Endothelial cell of coronary artery (primary cell): ENCODE measurements at places on chromosomes 7 and 10. TPM values are rescaled to one million over a fixed set of nuclear protein-coding genes. Genes with fewer than 3 reads are reported as not detected.

Gene PAPOLB
- under 0.01 and 0.09 TPM in 2 replicates for total RNA-seq

Gene ZNF485
- total RNA-seq: 1.3 and 2.6 TPM in 2 replicates

Gene SKIDA1
- total RNA-seq: 0.19 and 0.36 TPM in 2 replicates

Gene PNLIPRP2
- not detected in 2 replicates for total RNA-seq

Gene HOXA11
- total RNA-seq: 0.09 and 0.47 TPM in 2 replicates

Gene SUGCT
- 3.1 and 3.4 TPM in 2 replicates for total RNA-seq

Gene TBX20
- 1.3 and 3.2 TPM in 2 replicates for total RNA-seq

Gene PTPN20
- 0.19 TPM in 1 of 2 replicates, not detected in the other for total RNA-seq

Gene SPDYE1
- not detected in 2 replicates for total RNA-seq

Gene RTKN2
- 0.09 and 0.63 TPM in 2 replicates for total RNA-seq

Gene TAC1
- not detected in 2 replicates for total RNA-seq

Gene TMEM178B
- 0.75 TPM in 1 of 2 replicates, not detected in the other for total RNA-seq

Gene PIK3CG
- total RNA-seq: 6.4 and 7.2 TPM in 2 replicates

Gene OR2A5
- not detected in 2 replicates for total RNA-seq

Gene DDC
- not detected in 2 replicates for total RNA-seq

Gene PKD2L1
- total RNA-seq: not detected in 2 replicates

Gene TSPAN15
- total RNA-seq: 48.3 and 70.5 TPM in 2 replicates

Gene NOS3
- total RNA-seq: 33.9 and 54.8 TPM in 2 replicates

Gene MRC1
- total RNA-seq: 1.9 and 8.8 TPM in 2 replicates

Gene RET
- total RNA-seq: 0.09 TPM in 2 replicates

Gene EN2
- total RNA-seq: 0.09 TPM in 1 of 2 replicates, not detected in the other

Gene NUTM2A
- total RNA-seq: 0.19 and 0.27 TPM in 2 replicates

Gene RBM20
- 0.09 and 0.27 TPM in 2 replicates for total RNA-seq

Gene MYH16
- total RNA-seq: 0.38 and 0.72 TPM in 2 replicates

Gene PARD3
- total RNA-seq: 32.9 and 42.6 TPM in 2 replicates

Gene CCDC146
- 1.1 and 1.4 TPM in 2 replicates for total RNA-seq

Gene AKR1C4
- not detected in 2 replicates for total RNA-seq

Gene TCF7L2
- total RNA-seq: 2.8 and 4.9 TPM in 2 replicates

Gene CALHM1
- not detected in 2 replicates for total RNA-seq

Gene PIP
- total RNA-seq: not detected in 2 replicates

Gene RPEL1
- under 0.01 TPM in 1 of 2 replicates, not detected in the other for total RNA-seq

Gene FAM241B
- 0.18 and 0.28 TPM in 2 replicates for total RNA-seq

Gene TRIM50
- total RNA-seq: not detected in 2 replicates

Gene IL6
- 5.4 and 16.7 TPM in 2 replicates for total RNA-seq

Gene VGF
- total RNA-seq: under 0.01 TPM in 1 of 2 replicates, not detected in the other

Gene BEND7
- 10.2 and 15.2 TPM in 2 replicates for total RNA-seq

Gene MAGI2
- 1.8 and 3.4 TPM in 2 replicates for total RNA-seq

Gene TYW1B
- 4.8 and 9.4 TPM in 2 replicates for total RNA-seq

Gene ZNF32
- 21.0 and 29.2 TPM in 2 replicates for total RNA-seq
